ENCODE measurements at places on chromosomes 12 and 14. TPM values are rescaled to one million over a fixed set of nuclear protein-coding genes. Genes with fewer than 3 reads are reported as not detected.

DNA sequence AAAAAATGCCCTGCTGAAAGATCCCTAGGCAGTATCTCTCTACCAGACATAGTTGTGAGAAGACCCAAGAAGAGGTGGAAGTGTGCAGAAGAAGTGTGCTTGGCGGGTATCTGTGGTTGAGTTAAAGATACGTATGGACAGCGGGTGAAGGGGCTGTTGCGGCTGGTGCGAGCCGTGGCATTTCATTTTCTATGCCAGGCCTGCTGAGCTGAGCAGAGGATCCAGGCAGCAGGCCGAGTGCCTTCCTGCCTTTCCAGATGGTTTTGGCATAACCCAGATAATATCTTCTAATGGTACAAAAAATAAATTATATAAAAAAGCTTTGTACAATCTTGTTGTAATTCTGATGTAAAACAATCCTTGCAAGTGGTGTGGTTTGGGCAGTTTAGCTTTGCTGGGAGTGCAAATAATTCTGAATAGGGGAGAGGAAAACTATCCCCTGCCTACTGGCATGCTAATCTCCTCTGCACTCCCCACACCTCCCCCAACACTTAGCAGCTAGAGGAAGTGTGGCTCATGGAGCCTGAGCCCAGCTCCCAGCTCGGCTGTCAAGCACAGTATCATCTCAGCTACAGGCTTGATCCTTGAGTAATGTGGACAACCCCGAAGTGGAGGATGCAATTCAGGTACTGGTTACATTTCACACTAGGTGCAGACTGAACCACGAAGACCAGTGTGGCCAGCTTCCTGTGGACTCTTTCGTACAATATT lies 168.9 kb downstream of the VRK1 start:
- DNase-seq, result no peak

DNA sequence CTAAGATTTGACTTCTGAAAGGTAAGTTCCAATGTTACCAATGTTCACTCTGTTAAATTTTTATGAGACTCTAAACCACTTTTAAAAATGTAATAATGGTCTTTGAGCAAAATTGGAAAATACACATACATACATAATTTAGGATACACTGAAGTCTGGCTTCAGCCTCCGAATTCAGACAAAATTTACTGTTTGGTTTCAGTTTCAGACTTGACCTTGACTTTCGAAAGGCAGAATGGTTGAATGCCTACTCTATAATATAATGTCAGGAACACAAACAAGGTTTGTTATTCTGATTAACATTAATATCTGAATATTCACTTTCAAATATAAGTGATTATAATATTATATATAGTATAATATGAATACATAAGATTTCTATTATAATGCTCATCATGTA lies 74.1 kb upstream of the KRAS start:
- DNase-seq, result no peak

GRCh38 chr12:46524778-46525177 lies 152.2 kb upstream of the SLC38A2 start:
- DNase-seq, result peak; percentile 7

DNA sequence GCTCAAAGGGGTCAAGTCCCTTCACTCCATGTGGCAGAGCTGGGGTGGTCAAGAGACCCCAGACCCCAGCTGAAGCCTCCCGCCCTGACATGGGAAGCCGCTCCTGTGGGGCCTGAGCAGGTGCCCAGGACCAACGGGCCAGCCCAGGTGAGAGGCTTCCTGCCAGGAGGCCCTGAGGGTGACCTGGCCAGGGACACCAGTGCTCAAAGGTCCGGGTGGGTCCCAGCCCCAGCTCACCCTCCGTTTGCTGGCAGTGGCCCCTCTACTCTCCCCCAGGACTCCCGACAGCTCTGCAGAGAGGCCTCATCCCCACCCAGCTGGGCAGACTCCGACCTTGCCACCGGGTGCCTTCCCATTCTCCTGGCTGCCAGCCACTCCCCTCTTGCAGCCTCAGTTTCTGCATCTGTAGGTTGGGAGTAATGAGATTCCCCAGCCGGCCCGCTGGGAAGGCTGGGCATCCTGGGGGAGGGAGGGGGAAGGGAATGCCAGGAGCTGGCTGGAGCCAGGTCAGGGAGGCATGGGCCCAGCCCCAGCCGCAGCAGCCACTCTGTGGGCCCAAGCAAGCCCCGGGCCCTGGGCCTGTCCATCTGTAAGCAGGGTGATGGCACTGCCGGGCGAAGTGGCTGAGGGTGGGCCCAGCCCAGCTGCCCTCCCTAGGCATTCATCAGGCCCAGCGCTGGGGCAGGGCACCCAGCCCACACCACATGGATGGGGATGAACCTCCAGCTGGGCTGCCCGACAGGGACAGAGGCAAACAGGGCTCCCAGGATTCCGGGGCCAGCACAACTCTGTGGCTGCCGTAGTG lies 10.3 kb upstream of the INF2 start:
- no peak for DNase-seq

DNA sequence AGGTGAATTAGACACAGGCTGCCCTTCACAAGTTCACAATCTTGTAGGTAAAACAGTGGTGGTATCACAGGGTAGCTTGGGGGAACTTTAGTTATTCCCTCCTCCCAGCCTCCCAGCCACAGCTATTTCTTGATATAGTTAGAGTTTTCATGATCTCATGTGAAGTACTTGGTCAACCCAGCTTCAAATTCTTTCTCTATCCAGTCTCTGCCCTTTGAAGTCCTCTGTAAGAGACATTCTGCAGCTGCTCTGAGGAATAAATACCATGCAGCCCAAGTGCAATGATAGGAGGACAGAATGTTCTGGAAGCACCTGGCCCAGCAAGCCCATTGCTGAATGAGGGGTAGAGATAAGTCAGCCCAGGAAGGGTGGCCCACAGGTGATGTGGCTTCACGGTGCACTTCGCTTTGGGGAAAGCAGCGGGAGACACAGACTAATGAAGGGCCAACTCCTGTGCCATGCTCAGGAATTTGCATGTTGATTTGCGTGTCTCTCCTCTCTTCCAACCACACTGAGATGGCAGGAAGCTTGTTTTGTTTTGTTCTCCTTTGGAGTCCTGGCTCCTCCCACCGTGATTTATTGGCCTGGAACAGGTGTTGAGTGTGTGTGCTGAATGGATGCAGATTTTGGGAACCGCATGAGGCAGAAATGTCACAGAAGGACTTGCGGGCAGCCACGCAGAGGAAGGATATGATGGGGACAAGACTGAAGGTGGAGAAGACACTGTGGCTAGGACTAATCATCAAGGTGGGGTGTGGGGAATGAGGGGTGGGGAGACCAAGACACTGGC lies 8.0 kb upstream of the TXNRD1 start:
- DNase-seq, result no peak

- no peak for DNase-seq
These were observed 11.4 kb downstream of the APAF1 start for GRCh38 chr12:98656289-98657101.

Gene LYZ
- not detected for total RNA-seq

GRCh38 chr12:94750864-94751263 lies 100.5 kb upstream of the TMCC3 start:
- DNase-seq, result no peak

- no peak for DNase-seq
These were observed 2.3 kb upstream of the ACVRL1 start for GRCh38 chr12:51904951-51905470.

Gene ABCC9
- not detected for total RNA-seq

DNA sequence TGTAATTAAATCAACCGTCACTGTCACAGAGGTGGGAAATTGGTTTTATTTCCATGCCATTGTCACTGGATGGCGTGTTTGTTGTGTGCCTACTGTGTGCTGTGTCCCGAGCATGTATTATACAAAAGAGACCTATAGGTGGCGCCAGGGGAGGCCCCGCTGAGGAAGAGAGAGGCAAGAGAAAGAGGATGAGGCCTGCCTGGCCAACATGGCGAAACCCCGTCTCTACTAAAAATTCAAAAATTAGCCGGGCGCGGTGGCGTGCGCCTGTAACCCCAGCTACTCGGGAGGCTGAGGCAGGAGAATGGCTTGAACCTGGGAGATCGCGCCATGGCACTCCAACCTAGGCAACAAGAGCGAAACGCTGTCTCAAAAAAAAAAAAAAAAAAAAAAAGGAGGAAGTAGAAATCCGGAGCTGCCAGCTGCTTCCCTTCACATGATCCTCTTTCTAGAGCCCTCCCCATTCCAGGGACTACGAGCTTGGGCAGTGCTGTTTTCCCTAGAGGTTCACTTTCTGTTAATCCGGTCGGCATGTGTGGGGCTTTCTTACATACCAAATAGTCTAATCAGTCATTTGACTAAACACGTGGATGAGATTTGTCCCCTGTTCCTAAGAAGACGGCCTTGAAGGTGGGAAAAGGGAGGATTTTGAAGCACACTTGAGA lies 6.4 kb upstream of the CCDC175 start:
- no peak for DNase-seq

Gene TMEM63C
- not detected for total RNA-seq

Gene DACT1
- total RNA-seq, result 2.6 TPM

GRCh38 chr12:122265886-122266229 lies 436 bp downstream of the VPS33A start:
- DNase-seq, result peak; percentile 16

DNA sequence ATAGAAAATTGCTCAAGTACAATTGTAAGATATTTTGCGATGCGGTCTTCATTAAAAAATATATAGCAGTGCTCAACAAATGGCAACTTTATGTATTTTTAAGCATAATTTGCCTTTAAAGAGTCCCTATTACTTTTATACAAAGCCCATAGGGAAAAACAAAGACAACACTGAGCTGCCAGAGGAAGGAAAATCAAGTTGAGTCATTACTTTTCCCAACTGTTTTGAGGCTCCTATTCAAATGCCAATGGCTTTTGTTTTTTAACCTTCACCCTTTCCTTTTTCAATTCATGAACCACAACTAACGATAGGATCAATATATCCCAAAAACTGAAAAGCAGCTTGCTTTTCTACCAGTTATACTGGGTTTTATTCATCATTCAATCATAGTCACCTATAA lies 157.6 kb upstream of the PLEKHA5 start:
- DNase-seq, result no peak

- DNase-seq, result no peak
These were observed 39.8 kb downstream of the FNTB start for GRCh38 chr14:65026526-65026925.

- DNase-seq, result no peak
These were observed 71.9 kb downstream of the BCL11B start for GRCh38 chr14:99199846-99200653.
